H9 (cell line): ENCODE measurements at places on chromosomes 11 and 22. TPM values are rescaled to one million over a fixed set of nuclear protein-coding genes. Genes with fewer than 3 reads are reported as not detected.

PARVA gene
- 18.1 and 21.8 TPM in 2 replicates for total RNA-seq

SYT9 gene
- total RNA-seq: 0.63 and 0.79 TPM in 2 replicates

SVIP gene
- total RNA-seq: 10.4 TPM in 2 replicates

DNA sequence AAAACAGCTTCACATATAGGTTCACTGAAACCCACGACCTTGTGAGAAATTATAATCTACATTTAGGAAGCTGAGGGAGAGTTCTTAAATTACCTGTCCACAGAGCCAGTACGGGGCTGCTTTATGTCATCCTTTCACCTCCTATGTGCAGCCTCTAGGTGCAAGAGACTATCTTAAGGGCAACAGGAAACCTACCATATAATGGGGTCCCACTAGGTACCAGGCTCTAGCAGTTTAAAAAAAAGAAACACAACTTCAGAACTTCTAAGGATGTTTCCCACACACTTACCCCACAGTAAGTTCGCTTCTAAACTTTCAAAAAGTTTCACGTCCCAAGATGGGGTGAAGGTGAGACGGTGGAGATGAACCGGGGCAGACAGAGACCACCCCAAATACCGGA, 573 bp downstream of the STK33 start:
- H3K36me3 ChIP-seq: no peaks in the 10 kb centered on the region
- H3K4me1 ChIP-seq: no peaks in the 10 kb centered on the region; the same call in 1 of the 2 replicates
- no peak overlapping the region for H3K27ac ChIP-seq
- DNase-seq: no peak
- peak overlapping the region; percentile 90 for H3K4me3 ChIP-seq
- no peaks in the 10 kb centered on the region for H3K27me3 ChIP-seq

DNA sequence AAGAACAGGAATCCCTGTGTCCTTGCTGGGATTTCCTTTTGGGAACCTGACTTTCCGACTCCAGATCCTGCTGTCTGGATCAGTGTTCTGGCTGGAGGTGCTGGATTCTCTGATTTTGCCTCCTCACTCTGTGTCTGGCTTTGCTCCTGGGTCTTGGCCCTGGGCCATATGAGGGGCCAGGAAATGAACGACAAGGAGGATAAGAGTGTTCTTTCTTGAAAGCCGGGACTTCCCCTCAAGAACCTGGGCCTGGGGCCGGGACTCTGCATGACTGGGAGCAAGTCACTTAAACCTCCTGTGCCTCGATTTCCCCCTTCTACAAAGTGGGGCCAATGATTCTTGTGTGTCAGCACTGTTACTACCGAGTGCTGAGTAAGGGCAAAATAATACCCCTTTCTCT, 2.9 kb upstream of the MYO7A start:
- no peak overlapping the region for H3K27ac ChIP-seq
- no peaks in the 10 kb centered on the region for H3K4me1 ChIP-seq
- peaks cover 10% of the 10 kb centered on the region for H3K36me3 ChIP-seq
- no peak for DNase-seq
- H3K4me3 ChIP-seq: no peak overlapping the region
- no peaks in the 10 kb centered on the region for H3K27me3 ChIP-seq

DNA sequence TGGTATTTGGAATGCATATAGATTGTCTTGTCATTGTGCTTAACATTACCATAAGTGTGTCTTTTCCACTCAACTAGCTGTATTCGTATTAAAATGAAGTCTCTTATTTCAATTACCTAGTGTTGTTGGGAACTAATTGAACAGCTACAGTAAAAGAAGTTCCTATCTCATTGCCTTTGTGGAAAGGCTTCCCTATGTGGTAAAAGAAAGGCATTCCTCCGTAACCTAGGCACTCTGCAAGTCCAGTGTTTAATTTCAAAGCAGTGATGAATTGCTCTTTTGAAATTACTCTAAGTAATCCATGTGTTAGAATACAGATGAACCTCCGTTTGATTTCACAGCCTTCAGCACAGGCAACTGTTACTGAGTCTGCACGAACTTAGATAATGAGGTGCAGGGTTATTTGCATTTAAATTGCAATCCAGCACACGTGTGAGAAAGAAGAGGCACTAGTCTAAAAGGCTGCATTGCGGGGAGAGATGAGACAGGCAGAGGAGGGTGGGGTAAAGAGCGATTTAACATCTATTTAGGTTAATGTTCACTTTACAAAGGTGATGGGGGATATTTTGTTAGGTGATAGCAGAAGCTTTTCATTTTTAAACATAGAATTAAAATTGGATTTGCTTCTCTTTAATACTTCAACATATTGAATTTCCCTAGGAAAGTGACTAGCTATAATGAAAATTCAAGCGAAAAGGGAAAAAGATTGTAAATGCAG, 25.0 kb upstream of the CRTAM start:
- peaks cover 8% of the 10 kb centered on the region; the same call in 1 of the 2 replicates for H3K36me3 ChIP-seq
- H3K27ac ChIP-seq: peak overlapping the region; percentile 96
- H3K4me1 ChIP-seq: peaks cover 6% of the 10 kb centered on the region
- peak overlapping the region; percentile 7 for H3K4me3 ChIP-seq
